Amniotic epithelial cell (primary cell): ENCODE measurements at places on chromosomes 2 and 18.

DNA sequence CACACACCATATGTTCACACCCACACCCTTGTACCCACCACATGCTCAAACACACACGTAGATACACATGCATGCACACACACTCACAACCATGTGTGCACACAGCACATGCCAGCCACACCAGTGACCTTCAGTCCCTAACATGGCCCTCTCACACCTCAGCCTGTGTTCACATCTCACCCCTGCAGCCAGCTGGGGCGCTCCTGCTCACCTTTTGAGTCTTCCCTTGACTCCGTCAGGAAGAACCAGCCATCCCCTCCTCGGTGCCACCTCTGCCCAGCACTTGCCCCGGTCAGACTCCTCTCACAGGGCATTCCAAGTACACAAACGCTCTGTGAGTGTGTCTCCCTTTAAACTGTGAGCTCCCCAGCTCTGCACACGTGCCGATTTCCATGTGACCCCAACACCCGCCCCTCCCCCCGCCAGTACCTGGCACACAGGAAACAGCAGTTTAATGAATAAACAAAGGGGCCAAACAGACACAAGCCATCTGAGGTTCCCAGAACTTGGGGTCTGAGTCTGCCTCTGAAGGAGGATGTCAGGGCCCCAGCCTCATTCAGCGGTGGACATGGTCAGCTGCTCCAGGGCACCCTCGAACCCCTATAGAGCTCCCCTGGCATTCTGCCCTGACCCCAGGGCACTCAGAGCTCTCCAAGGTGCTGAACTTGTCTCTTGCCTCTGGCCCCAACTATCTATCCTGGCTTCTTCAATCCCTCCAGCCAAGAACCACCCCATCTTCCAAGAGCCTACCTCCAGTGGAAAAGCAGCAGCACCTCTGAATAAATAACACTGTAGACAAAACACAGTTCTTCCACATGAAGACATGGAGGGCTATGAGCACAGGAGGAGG, 252.9 kb downstream of the ATAD2B start:
- peak; percentile 25 for DNase-seq

- no peak for DNase-seq
Measured at GRCh38 chr2:218618102-218618860, 10.6 kb downstream of the PLCD4 start.

DNA sequence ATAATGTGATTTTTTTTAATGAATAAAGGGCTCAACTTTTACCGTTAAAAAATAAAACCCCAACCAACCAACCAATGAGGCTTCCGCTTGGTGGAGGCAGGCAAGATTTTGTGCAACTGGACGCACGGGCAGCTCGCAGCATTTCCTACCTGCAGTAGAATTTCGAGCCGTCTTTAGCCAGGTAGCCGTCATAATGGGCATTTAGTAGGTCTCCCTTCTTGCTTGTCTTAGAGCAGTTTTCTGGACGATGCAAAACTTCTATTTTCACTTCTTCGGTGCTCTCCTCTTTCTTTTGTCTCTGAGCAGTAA, 316 bp downstream of the FKBP7 start:
- DNase-seq = no peak

DNA sequence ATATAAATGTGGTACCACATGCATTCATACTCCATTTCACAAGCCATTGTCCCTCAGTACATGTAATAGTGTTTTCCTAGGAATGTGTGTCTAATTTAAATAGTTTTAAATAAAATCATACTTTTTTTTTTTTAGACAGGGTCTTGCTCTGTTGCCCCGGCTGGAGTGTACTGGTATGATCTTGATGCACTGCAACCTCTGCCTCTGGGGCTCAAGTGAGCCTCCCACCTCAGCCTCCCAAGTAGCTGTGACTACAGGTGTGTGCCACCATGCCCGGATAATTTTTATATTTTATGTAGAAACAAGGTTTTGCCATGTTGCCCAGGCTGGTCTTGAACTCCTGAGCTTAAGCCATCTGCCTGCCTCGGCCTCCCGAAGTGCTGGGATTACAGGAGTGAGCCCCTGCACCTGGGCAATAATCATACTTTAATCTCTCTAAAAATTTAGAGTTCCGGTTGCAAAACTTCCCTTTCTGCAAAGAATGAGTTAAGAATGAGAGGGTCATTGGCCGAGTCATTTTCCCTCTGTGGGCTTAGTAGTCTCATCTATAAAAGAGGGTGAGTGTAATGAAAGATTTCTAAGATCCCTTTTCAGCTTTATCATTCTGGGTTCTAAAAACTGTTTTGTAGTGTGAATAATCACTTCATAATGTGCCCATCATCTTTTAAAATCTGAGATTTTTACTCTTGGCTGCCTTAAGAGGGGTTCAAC, 116.0 kb upstream of the PELI1 start:
- DNase-seq = no peak

- peak; percentile 80 for DNase-seq
Measured at GRCh38 chr2:23602116-23602515, 217.1 kb downstream of the KLHL29 start.
